Stimulated activated CD4-positive, alpha-beta T cell treated with anti-CD3 and anti-CD28 coated beads, TNF-alpha, amount 100 ng/mL, for 1 hour (primary cell): ENCODE measurements at places on chromosomes 13 and 19.

GRCh38 chr19:47839913-47840312 is 18.2 kb downstream of the CRX start:
- DNase-seq = no peak

- DNase-seq = no peak
Measured at GRCh38 chr19:28605501-28606268, 607.3 kb downstream of the UQCRFS1 start.

DNA sequence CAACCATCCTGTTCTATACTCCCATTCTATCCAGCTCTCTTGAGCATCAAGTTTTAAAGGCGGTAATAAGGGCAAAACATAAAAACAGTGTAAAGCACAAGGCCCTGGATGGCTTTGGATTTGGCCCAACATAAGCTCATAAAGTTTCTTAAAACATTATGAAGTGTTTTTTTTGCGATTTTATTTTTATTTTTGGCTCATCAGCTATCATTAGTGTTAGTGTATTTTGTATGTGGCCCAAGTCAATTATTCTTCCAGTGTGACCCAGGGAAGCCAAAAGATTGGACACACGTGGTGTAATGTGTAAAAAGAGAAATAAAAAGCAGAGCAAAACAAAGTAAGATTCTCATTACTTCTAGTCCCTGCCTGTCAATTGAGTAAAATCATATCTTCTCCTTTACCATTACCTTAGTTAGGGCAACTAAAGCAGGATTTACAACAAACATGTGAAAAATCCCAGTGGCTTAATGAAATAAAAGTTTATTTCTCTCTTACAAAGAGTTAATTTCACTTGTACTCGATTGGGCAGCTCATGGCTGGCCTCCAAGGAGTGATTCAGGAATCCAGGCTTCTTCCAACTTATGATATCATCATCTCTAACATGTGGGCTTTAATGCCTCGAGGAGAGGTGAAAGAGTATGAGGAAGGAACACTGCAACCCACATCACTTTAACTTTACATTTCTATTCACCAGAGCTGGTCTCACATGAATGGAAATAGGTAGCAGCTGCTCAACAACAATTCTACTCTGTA is 725.2 kb upstream of the SLITRK1 start:
- DNase-seq = no peak

DNA sequence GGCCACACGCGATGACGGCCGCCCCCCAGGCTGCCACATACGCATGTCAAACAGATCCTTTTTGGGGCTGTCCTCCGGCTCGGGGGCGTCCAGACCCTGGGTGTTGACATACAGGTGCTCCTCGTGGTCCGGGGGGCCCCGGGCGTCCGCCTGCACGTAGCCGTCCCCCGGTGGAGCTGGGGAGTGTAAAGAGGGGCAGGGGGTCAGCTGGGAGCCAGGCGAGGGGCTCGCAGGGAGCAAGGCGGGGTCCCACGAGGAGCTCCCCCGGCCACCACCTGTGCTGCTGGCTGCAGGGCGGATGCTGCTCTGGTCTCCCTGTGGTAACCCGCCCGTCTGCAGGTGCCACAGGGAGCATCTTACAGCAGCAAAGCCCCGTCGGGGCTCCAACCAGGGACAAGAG is 16.1 kb upstream of the C2CD4C start:
- no peak for DNase-seq

GRCh38 chr19:7676854-7677253 is at the start of gene MCEMP1:
Gene MCEMP1 (plus strand): TSS chr19:7677090. CDS start chr19:7677121, 31 bp downstream.
- no peak for DNase-seq

DNA sequence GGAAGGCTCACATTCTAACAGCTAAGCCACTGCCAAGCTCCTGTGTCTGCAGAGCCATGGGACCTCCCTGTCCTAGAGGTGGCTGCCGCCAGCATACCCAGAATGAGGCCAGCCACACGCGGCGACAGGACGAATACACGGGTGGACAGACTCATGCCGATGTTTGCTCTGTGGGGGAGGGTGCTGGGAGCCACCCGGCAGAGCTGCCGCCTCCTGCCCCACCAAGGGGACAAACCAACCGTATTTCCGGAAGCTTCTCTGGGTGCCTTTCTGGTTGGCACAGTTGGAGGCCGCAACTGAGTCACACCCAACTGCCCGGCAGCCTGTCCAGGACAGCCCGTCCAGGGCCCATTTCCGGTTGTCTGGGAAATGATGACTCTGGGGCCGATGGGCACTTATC is 20.3 kb downstream of the C13orf46 start:
- no peak for DNase-seq

DNA sequence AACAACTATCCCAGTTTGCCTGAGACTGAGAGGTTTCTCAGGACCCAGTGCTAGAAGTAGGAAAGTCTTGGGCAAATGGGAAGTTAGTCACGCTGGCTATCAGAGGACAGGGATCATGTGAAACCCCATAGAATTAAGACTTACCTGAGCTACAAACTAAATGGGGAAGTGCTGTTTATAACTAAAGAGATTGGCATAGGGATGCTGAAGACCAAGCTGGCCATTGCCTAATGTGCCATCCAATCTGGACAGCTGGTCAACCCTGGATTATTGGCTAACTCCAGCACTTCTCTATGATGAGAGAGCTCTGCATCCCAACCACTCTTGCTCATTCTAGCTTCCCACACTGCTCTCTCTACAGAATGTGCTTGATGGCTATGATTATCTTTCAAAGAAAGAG is 216.1 kb downstream of the TDRD3 start:
- DNase-seq = no peak

DNA sequence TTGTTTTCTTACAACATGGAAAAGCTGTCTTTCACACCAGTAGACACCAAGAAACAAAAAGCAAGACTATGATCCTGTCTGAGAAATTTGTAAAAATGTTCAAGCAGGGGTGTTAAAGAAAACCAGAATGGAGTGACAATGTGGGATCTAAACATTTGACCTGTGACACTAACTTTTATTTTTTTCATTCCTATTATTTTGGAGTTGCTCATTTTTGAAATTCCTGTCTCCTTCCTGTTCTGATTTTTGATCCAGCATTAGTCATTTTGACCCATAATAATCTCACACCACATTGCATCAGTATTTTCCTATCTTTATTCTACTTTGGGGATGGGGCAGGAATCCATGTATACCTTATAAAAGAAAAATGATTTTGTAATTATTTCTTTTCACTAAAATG is 164.2 kb downstream of the DLEU7 start:
- no peak for DNase-seq

DNA sequence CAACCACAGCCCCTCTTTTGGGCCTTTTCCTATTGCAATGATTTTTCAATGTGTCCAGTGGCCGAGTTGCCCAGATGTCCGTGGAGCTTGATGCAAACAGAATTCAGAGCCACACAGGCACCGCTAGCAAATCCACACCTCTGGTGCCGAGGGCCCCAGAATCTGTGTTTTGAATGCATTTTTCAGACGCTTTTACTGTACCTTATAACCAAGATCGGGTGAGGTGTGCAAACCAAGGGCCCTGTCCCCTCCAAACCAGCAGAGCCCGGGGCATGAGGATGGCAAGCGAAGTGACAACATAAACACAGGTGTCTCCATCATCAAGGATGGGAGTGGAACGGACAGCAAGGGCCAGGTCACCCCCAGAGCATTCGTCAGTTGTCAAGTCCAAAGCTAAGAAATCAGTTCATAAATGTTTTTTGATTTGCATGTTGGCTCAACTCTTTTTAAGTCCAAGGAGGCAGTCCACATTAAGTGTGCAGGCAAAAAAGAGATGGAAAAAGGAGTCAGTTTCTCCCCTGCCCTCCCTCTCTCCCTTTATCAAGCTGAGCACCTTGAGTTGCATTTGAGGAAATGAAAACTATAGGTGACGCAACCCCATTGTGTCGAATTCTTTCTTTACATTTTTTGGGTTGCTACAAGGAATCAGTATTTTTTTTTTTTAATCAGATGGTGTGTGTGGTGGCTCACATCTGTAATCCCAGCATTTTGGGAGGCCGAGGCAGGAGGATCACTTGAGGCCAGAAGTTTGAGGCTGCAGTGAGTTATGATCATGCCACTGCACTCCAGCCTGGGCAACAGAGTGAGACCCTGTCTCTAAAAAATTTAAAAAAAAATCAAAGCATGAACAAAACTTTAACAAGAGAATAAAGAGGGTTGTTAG is 2.9 kb downstream of the CCDC8 start:
- DNase-seq = no peak

GRCh38 chr13:20799726-20800416 is 26.1 kb upstream of the EEF1AKMT1 start:
- no peak for DNase-seq

DNA sequence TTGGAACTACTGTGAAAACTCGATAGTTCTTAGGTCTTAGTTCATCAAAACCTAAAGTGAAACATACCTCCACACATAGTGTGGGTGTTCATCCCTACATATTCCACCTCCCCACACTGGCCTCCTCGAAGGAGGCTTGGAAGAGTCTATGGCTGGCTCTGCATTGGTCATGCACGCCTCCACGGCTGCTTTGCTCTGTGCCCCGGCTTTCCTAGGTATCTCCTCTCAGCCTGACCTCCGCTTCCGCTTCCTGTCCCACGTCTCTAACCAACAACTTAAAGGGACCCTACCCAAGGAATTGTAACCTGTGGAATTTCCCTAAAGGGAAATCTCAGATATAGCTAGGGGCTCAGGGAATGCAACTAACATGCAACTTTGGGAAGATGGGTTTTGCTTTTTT is 79.7 kb upstream of the MBNL2 start:
- DNase-seq = no peak

DNA sequence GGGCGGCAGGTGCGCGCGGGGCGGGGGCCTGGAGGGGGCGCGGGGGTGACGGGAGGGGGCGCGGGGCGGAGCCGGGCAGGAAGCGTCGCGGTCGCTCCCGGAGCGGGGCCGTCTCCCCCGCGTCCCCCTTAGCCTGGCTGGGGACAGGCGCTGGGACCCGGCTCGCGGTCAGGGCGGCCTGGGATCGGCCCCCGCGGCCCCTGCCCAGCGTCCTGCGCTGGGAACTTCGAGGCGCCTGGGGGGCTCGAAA is 74.7 kb upstream of the MCF2L start:
- DNase-seq = no peak

DNA sequence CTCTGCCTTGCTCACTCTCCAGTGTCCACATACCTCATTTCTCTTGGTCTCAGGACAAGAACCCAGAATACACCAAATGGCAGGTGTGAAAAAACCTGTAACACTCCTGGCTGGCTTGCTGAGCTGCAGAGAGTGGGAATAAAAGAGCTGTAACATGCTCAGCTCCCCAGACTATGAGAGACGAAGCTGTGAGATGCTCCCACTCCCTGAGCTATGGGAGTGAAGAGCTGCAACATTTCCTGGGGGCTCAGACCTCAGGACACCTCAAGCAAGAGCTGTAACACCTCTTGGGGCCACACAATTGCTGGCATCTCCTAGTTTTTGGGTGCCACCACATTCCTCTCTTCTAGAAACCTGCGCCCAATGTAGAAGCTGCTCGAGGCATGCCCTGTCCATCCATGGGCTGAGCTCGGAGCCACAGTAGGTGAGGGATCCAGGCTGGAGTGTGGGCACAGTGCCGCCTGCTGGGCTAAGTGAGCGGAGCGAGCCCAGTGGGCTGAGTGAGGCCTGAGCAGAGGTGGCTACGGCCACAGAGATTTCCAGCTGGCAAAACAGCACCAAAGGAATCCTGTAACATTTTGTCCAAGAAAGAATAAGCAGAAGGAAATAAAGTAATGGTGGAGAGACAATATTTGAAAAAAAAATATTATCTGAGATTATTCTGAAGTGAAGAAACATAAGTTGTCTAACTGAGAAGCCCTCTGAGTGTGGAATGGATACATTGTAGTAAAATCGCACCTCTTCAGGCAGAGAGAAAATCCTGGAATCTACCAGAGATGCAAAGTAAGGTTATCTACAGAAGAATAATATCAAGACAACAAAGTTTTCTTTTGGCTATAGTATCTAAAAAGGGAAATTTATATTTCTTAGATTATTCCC is 186.2 kb upstream of the PCDH9 start:
- no peak for DNase-seq

DNA sequence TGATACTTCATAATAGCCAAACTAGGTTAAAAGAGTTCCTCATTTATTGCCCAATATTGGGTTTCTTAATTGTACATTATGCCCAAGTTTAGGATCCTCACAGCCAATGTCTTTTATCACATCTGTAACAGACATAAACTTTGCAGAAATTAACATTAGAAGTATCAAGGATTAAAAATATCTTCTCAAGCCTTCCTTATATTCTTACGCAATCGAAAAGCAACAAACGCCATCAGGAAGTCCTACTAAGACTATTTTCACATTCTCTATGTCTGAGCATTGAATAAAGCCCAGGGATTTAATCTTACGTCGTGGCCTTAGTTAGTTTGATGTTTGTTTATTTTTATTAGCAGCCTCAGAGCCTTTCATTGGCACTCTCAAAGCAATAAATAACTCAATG is 1660.4 kb upstream of the MIR17HG start:
- no peak for DNase-seq

DNA sequence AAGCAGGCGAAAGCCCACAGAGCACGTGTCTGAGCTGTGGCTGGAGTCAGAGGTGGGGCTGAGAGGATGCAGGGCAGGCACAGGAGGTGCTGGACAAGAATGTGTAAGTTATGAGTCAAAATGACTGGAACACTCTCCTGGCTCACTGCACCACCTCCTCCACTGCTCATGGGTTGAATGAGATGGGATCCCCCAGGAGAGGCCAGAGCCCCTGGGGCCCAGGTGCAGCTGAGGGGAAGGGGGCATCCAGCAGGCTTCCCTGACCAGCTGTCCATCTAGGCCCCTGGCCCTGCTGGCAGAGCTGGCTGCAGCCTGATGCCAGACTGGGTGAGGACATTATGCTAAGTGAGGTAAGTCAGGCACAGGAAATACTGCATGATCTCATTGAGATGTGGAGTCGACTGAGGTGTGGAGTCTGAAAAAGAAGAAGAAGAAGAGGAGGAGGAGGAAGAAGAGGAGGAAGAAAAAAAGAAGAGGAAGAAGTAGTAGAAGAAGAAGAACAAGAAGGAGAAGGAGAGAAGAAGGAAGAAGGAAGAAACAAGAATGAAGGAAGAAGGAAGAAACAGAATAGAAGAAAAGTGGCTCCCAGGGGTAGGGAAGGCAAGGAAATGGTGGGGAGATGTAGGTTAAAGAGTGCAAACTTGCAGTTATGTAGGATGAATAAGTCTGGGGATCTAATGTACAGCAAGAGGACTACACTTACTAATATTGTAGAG is 747.4 kb downstream of the UQCRFS1 start:
- no peak for DNase-seq

DNA sequence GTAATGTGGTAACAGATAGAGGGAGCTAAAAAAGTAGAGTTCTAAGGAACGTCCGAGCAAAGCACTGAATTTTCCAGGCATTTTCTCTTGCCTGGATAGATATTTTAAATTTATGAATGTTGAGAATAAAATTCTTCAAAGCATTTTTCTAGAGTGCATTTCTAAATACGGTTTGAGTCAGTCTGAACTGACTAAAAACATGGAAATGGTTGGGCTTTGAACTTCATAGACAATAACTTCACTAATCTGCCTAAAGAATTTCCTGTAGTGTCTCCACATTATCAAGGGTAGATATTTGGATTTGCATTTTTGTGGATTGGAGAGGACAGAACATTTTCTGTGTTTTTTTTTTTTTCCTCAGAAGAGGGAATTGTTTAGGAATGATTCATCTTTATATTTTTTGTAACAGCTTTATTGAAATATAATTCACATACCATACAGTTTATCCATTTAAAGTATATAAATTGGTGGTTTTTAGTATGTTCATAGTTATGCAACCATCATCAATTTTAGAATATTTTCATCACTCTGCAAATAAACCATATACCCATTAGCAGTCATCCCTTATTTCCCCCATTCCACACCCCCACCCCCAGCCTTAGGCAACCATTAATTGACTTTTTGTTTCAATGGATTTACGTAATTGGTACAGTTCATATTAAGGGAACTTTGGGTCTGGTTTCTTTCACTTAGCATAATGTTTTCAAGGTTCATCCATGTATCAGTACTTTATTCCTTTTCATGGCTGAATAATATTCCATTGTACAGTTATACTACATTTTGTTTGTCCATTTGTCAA is 20.7 kb downstream of the GARRE1 start:
- no peak for DNase-seq
